ENCODE measurements at places on chromosomes 3 and 15.
A peak's percentile ranks its signal among the peaks of the same experiment; 100 is the strongest.

DNA sequence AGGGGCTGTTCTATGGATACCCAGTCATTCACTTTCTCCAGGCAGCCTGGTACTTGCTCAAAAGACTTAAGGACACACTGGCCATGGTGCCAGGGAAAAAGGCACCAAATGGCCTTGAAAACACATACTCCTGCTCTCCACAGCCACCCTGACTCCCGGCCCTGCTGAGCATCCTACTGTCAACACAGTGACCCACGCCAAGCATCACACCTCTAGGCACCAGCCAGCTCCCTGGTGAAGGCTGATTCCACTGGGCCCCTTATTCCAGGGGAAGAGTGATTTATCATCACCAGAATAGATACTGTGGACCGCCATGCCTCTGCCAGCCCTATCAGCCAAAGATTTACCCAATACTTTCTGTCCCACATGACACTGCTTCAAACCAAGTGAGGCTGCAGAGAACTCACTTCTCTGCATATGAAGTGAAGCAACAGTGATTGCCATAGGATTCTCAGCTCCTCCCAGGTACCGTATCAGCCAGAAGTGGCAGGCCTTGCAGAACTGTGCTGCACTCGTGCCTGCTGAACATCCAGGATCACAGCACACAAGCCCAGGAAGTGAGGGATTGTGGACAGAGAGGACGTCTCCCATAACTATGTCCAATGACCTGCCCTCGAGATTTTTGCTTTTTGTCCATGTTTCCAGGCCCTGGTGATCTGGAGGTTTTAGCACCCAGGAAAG, 63.7 kb downstream of the WHAMM start:
- no peak for DNase-seq

- DNase-seq, result no peak
These were observed 619.0 kb downstream of the ROBO1 start for GRCh38 chr3:79148786-79149185.

GRCh38 chr3:5339967-5340535, 152.5 kb downstream of the EDEM1 start:
- no peak for DNase-seq

DNA sequence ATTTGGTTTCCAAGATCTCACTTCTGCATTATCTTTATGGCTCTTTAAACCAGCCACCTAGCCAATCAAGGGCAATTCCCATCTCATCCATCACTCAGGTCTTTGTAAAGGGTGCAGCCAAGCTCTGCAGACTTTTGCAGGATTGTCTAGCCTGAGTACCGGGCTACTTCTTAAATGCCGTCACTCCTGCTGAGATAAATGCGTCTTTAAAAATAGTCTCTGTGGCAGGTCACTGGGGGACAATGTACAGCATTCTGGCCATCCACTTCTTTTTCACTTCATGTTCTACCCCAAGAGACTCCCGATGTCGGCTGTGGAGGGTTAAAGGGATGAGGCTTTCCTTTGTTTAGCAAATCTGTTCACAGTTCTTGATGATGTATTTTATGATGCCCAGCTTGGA, 194.7 kb downstream of the SV2B start:
- no peak for DNase-seq

DNA sequence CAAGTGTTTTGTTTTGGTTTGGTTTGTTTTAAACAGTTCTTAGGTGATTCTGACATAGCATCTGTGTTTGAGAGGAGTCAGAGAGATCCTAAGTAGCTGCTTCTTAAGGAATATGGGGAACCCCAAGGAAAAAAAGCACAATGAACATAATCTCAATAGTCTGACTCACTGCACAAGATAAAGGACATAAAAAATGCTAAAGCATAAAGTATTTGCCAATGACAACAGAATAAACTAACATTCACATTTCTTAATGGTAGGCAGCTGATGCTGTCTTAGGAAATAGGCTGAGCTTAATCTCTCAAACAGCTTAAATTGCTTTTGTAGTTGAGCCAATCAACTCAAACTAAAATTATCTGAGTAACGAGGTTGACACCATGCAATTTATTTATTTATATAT, 2.9 kb downstream of the NCEH1 start:
- DNase-seq, result no peak

DNA sequence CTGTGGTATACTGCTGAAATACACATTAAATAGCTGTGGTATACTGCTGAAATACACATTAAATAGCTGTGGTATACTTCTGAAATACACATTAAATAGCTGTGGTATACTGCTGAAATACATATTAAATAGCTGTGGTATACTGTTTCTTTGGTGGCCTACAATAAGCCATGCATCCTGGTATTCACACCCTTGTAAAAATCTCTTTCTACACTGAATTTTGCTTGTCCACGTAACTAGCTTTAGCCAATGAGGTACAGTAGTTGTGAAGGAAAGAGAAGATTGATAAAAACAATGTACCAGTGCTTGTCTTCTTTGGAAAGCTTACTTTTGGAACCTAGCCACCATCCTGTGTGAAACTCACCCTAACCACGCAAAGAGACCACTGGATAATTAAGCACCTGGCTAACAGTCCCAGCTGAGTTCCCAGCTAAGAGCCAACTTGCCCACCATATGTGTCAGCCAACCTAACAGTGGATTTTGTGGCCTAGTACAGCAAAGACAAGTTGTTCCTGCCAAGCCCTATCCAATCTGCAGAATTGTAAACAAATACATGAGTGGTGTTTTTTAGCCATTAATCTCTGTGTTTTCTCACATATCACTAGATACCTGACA, 103.4 kb upstream of the MELTF start:
- DNase-seq, result no peak

GRCh38 chr3:178002113-178002512, 534.1 kb upstream of the KCNMB2 start:
- no peak for DNase-seq

- DNase-seq, result peak; percentile 48
These were observed 21.1 kb upstream of the PLXND1 start for GRCh38 chr3:129627350-129628168.
